Thoracic aorta (tissue), 2 donors: ENCODE measurements at places on chromosomes 1 and 21.

GRCh38 chr1:85575363-85575995 is 5.1 kb upstream of the CCN1 start:
- no peak for DNase-seq

- DNase-seq: no peak
Measured at GRCh38 chr21:34353182-34353581, 10.6 kb upstream of the KCNE2 start.

- no peak for DNase-seq
Measured at GRCh38 chr1:16232316-16232710, 4.7 kb downstream of the CPLANE2 start.

DNA sequence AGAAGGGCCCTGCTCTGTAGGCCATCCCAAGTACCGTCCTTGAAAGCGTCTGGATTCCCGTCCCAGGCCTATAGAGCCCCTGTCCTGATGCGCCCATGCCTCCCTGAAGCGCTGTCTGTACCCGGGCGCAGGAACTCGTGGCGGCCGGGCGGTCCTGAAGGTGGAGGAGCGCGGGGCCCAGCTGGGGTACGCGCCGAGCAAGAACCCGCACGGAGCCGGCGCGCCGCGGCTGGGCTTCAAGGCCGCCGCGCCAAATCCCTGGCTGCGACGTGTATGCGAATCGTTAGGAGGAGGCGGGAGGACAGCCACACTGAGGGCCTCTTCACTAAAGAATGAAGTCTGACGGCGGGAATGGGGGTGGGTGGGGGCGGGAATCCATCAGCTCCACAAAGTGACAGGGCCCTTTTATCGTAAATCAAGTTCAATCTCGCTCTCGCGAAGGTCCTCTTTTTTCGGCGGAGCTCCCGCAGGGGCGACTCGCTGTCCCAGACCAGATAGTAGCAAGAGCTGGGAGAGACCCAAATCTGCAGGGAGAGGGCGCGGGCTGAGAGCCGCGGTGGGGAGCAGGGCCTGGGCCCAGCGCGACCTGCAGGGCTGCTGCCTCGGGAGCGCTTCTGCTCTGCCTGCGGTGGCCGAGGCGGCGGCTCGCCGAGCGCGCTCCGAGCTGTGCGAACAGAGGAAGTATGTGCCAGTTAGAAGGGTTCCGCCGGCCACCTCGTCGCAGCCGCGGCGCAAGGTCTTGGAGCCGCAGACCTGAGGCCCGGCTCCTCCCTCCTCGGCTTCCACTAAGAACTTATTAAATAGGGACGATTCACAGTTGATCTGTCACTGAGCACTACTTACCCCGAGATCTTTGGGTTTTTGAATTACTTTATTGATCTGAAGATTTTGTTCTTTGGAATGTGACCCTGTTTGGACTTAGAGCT is 10.4 kb downstream of the BARHL2 start:
- no peak for DNase-seq

GRCh38 chr21:44514746-44515358 is 25.1 kb downstream of the KRTAP10-1 start:
- DNase-seq: no peak

- DNase-seq: no peak
Measured at GRCh38 chr1:74733604-74734484, 892 bp downstream of the TYW3 start.
